ENCODE measurements at places on chromosomes 7 and 10.

DNA sequence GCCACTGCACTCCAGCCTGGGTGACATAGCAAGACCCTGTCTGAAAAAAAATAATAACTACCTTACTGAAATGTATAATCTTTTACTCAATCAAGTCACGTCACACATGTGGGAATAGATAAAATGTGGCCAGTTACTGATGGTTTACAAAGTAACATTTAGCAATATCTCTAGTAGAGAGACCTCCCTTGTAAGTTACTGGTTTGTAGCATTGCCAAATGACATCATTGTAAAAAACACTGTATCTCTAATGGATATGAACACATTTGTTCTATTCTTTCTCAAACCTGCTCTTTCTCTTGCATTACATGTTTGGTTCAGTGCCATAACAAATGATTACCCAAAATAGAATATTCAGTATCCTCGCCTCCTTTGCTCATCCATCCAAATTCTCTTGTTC, 18.8 kb downstream of the TET1 start:
- no peak for DNase-seq

- no peak for DNase-seq
Observed at GRCh38 chr7:35003679-35004303, 33.5 kb downstream of the DPY19L1 start.

DNA sequence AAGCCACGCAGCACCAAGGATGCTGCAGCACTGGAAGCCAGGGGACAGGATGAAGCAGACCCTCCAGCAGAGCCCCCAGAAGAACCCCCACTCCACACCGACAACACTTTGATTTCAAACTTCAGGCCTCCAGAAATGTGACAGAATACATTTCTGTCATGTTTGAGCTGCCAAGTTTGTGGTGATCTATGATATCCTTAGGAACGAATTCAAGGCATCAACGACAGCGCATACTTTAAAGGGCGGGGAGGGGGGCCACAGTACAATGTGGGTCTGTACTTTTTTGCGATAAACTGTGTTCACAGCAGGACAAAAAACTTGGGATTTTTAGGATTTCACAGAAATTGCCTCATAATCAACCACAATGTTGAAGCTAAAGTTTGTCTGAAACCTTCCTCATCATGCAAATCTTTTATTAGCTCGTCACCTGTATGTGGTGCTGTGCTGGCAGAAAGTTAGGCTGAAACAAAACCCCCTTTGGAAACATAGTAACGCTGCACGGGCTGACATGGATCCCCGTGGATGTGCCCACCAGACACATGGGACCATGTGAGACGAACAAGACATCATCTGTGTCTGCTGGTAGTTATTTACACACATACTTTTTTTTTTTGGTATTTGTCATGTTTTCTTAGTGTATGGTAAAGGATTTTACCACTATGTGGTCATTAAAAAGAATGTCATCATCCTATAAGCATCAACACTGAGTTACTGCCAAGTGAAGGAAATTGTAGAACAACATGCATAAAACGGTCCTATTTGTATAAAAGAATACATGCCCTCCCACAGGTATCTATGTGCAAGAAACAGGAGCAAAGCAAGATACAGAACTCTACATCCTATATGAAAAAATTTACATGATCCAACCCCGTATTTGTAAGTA, 113.3 kb upstream of the AFAP1L2 start:
- no peak for DNase-seq

DNA sequence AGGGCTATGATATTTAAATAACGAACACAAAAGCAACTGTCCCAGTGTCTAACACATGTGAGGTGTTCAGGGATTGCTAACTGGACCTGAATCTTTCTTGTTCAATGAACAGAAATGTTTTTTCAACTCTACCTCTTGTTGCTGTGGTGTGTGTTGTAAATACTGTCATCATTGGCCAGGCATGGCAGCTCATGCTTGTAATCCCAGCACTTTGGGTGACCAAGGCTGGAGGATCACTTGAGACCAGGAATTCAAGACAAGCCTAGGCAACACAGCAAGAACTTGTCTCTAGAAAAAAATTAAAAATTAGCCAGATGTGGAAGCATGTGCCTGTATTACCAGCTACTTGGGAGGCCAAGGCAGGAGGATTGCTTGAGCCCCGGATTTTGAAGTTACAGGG, 1250.9 kb downstream of the TYW1 start:
- DNase-seq = no peak

DNA sequence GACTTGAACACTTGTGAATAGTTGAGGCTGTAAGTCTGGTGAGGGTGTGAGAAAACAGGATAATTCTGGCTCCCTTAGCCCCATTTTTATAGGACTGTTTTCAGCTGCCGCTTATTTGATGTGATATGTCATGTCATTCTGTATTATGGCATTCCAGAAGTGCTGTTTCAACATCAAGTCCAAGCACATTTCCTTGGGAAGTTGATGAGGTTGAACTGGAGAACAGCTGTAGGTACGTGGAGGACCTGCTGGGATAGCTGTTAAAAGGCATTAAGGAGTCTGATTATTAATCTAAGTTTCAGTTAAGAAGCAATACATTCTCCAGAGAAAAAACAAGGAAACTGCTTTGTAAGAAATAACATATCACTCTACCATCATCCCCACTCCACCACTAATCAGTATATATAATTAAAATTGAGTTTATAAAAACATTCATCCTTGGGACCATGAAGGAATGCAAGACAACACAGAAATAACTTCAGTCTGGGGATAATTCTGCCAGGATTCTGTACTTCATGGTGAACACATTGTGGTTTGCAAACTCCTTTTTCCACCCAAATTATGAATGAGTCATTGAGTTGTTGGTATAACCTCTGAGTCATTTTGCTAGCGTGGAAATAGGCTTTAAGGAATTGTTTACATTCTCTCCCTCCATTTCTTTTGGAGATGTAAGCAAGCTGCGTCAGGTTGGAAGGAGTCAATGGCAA, 39.9 kb upstream of the TMEM229A start:
- no peak for DNase-seq

DNA sequence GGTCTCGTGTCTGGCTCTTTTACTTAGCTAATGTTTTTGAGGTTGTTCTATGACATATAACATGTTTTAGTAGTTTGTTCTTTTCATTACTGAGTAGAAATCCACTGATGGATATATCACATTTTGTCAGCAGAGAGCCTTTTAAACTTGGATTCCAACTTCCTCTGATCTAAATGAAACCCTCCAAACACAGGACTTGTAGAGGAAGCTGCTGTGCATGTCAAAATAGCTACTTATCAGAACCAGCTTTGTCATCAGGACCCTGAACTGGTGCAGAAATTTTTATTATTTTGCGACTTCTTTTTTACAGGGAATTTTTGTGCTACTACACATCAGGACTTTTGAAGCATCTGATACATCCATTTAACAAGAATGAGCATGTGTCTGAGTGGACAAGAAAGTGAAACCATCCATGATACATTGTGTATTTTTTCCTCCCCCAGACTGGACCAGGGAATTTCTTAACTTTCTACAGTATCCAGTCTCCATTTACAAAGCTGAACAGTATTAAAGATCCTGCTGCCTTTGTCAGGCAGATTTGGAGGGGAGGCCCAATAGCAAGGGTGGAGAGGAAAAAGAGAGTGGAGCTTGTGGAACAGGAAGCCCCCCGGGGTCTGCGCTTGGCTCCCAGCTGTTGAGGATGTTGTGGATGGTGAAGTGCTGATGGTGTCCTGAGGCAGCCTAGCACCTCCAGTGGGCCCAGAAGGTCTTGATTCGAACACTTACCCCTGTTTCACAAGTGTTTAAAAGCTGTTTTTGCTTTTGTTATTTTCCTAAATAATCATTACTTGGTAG, 29.3 kb upstream of the MTPAP start:
- DNase-seq = no peak

- DNase-seq = no peak
Observed at GRCh38 chr10:79245539-79246208, 101.6 kb upstream of the PPIF start.

DNA sequence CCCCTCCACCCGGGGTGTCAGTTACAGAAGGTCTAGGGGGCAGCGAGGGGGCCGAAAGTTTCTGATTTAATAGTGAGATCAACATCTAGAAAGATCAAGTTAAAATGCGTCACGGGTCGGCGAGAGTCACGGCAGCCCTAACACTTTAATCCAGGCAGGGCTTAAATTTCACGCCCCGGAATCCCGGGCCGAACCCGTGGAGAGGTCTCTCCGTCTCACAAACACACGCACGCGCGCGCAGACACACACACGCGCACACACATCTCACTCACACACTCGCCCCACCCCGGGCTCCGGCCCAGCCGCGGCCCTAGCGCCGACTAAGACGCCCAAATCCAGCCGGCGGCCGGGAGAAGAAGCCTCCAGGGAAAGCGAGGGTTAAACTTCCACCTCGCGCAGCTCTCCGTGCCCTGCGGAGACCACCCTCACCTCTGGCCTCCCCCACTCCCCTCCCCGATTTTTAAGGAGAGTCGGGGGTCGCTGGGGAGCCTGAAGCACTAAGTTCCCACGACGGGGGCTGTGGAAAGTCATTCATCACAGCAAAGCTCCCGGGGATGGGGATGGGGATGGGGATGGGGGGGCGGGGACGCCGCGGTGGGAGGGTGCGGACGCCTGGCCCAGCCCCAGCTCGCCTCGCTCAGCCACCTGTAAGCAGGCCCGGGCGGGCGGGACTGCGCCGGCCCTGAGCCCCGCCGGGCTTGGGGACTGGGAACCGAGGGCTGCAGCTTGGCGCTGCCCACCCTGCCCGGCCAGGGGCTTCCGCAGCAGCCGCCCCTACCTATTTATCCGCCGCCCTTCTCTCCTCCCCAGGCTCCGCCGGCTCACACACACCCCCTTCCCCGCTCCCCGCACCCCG, 1.6 kb downstream of the PDGFA start:
- DNase-seq = no peak

DNA sequence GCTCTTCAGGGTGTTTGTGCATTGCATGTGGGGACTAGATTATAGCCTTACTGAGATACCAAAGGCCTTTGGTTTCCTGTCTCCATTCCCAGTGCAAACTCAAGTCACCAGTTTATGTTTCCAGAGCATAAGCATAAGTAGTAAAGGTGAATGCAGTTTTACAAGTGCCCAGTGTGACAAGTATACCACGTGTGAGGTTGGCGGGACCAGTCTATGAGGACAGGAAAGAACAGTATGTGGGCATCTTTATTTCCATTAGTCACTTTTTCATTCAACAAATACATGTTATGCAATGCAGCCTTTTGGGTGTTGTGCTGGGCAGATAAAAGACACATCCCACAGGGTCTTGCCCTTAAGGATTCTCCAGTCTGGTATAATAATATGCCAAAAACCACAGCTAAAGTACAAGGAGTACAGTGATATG, 146.5 kb downstream of the ARID5B start:
- DNase-seq = no peak

DNA sequence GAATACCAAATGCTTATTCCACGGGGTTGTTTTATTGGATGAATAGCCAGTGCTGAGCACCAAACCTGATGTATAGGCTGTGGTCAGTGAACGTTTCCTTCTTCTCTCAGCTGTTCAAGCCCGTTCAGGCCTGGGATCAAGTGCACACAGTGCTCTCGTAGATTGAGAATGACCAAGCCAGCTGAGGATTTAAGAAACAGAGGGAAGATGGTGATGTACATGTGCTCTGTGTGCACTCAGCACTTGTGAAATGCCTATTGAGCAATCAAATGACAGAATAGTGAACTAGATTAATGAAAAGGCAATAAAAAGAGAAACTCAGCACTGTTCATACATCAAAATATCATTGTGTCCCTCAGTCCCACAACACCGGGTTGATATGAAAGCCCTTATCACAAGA, 302.5 kb downstream of the BMPER start:
- no peak for DNase-seq

DNA sequence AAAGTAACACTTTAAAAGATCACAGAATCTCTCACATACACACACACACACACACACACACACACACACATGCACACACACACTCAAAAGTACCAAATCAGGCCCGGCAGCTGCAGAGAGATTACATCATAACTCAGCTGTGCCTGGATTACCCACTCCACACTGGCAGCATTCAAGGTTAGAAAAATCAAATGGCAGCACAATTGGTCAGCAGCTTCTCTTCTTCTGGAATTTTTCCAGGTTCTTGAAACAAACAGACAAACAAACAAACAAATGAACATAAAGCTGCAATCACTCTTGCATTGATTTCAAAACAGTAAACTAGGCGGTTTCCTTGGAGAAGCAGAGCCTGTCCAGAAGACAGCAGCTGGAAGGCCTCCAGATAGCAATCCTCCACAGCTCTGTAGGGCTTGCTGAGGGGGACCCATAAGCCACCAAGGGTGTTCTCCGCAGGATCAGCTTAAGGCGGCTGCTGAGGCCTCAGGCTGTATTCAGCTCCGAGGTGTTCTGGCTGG, 24.5 kb upstream of the FAM133B start:
- no peak for DNase-seq

DNA sequence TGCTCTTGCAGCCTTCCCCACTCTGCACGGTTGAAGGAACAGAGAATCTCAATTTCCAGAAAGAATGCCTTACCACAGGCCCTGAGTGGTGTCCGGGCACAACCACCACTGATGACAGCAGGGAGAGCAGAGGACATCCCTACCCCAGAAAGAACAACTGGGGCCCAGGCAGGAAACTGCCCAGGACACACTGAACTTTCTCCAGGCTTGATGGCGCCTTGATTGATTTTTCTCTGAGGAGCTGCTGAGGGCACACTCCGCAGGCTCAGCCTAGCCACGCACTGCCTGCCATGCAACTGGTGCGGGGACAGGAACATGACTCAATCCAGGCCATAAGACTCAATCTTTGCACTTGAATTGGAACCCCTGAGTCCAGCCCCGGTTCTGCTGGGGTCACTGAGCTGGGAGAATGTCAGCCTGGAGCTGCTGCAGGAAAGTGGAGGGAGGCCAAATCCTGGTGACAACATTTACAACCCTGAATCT, 5.9 kb downstream of the AKR1B1 start:
- DNase-seq = no peak

- no peak for DNase-seq
Observed at GRCh38 chr7:139658908-139659675, 118.7 kb downstream of the HIPK2 start.

- no peak for DNase-seq
Observed at GRCh38 chr10:680146-680545, 9.3 kb downstream of the DIP2C start.

DNA sequence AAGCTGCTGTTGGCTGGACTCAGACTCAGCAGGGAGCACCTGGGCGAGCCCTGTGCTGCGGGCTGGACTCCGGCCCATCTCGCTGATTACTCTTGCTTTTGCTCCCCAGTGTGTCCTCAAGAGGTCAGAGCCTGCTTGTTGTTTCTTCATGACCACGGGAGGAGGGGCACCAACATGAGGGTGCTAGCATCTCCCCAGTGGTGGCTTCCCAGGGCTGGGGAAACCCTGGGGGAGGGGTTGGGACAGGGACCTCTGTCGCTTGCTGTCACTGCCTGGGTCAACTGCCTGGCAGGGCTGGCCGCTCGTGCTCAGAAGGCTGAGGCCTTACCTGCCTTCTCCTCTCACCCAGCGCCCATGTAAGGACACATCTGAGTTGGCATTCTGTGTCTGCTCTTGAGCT, 152.3 kb upstream of the SHH start:
- no peak for DNase-seq

- no peak for DNase-seq
Observed at GRCh38 chr10:86229811-86230556, 136.6 kb downstream of the GRID1 start.
